ENCODE measurements at places on chromosomes 3 and 15. TPM values are rescaled to one million over a fixed set of nuclear protein-coding genes. Genes with fewer than 3 reads are reported as not detected.

DNA sequence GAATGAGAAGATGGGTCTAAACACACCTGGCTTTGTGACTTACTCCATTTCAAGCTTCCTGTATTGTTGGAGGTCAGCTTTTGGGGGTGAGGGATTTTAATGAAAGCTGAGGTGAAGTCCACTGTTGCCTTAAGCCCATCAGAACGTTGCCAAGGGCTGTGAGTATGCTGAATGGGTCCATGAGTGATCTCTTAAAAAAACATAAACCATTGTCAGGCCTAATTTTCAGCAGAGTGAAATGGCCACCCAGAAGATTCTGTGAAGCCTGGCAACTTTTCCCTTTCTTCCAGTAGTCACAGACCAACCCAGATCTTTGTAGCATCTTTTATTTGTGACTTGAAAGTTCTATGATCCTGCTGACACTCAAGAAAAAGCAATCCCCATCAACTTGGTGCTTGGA, 87.0 kb downstream of the SMAD3 start:
- DNase-seq, result no peak
- no peak overlapping the region for H3K4me3 ChIP-seq
- peaks cover 41% of the 10 kb centered on the region for H3K4me1 ChIP-seq
- H3K36me3 ChIP-seq, result peaks cover 6% of the 10 kb centered on the region
- no peaks in the 10 kb centered on the region for H3K27me3 ChIP-seq

DNA sequence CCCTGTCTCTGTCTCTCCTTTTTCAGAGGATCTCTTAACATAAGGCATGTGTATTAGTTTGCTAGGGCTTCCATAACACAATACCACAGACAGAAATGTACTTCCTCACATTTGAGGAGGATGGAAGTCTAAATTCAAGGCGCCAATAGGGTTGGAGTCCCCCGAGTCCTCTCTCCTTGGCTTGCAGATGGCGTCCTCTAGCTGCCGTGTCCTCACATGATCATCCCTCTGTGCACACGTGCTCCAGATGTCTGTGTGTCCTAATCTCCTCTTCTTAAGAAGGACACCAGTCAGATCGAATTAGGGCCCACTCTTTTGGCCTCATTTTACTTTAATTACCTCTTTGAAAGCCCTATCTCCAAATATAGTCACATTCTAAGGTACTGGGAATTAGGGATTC, 23.0 kb upstream of the BFSP2 start:
- H3K36me3 ChIP-seq, result no peaks in the 10 kb centered on the region
- H3K27me3 ChIP-seq, result no peaks in the 10 kb centered on the region
- H3K27ac ChIP-seq, result no peak overlapping the region

GRCh38 chr3:171417137-171417536, 43.1 kb downstream of the TNIK start:
- H3K36me3 ChIP-seq, result peaks cover 4% of the 10 kb centered on the region
- DNase-seq, result no peak
- no peak overlapping the region for H3K4me3 ChIP-seq
- no peaks in the 10 kb centered on the region for H3K27me3 ChIP-seq

GRCh38 chr15:25240461-25241021, 198.3 kb downstream of the UBE3A start:
- H3K4me1 ChIP-seq, result no peaks in the 10 kb centered on the region
- no peak for DNase-seq
- H3K27me3 ChIP-seq, result no peaks in the 10 kb centered on the region
- H3K4me3 ChIP-seq, result no peak overlapping the region
- no peaks in the 10 kb centered on the region for H3K36me3 ChIP-seq

GRCh38 chr3:94019659-94020058, 8.7 kb downstream of the STX19 start:
- no peak overlapping the region for H3K4me3 ChIP-seq
- peaks cover 5% of the 10 kb centered on the region for H3K36me3 ChIP-seq
- no peaks in the 10 kb centered on the region for H3K27me3 ChIP-seq
- H3K27ac ChIP-seq, result no peak overlapping the region
- no peaks in the 10 kb centered on the region for H3K4me1 ChIP-seq
- DNase-seq, result no peak

GRCh38 chr3:158452334-158452733, 118.7 kb upstream of the MLF1 start:
- H3K36me3 ChIP-seq, result no peaks in the 10 kb centered on the region
- H3K27ac ChIP-seq, result no peak overlapping the region
- H3K4me3 ChIP-seq, result no peak overlapping the region
- no peak for DNase-seq
- no peaks in the 10 kb centered on the region for H3K4me1 ChIP-seq

- H3K27me3 ChIP-seq, result peaks cover 3% of the 10 kb centered on the region
- DNase-seq, result no peak
- H3K27ac ChIP-seq, result peak overlapping the region; percentile 50
- H3K4me3 ChIP-seq, result no peak overlapping the region
- no peaks in the 10 kb centered on the region for H3K36me3 ChIP-seq
Measured at GRCh38 chr3:10338591-10339353, 17.9 kb upstream of the SEC13 start.

GRCh38 chr3:126498929-126499328, 18.6 kb downstream of the UROC1 start:
- no peaks in the 10 kb centered on the region for H3K27me3 ChIP-seq
- H3K4me3 ChIP-seq, result no peak overlapping the region
- no peaks in the 10 kb centered on the region for H3K36me3 ChIP-seq

DNA sequence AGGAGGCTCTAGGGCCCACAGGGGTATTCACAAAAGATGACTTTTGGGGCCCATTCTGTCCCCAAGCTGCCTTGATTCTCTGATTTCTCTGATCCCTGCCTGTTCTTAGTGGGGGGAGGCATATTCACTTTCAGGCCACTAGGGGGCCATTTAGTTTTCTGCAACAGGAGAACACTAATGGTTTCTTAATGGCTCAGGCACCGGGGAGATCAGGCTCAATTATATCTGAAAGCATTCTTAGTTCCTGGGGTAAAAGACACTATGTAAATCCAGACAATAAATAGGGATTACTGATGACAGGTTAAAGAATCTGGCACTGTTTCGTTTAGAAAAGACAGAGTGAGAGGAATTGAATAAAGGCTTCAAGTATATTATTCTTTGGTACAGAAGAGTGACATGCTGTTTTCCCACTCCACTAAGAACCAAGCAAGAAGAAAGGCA, 2.5 kb upstream of the INAFM2 start:
- no peak for DNase-seq
- peak overlapping the region; percentile 47 for H3K4me3 ChIP-seq
- H3K36me3 ChIP-seq, result no peaks in the 10 kb centered on the region

- H3K4me3 ChIP-seq, result no peak overlapping the region
- no peaks in the 10 kb centered on the region for H3K27me3 ChIP-seq
- H3K4me1 ChIP-seq, result no peaks in the 10 kb centered on the region
Measured at GRCh38 chr15:42314818-42315217, 41.6 kb upstream of the TMEM87A start.

DNA sequence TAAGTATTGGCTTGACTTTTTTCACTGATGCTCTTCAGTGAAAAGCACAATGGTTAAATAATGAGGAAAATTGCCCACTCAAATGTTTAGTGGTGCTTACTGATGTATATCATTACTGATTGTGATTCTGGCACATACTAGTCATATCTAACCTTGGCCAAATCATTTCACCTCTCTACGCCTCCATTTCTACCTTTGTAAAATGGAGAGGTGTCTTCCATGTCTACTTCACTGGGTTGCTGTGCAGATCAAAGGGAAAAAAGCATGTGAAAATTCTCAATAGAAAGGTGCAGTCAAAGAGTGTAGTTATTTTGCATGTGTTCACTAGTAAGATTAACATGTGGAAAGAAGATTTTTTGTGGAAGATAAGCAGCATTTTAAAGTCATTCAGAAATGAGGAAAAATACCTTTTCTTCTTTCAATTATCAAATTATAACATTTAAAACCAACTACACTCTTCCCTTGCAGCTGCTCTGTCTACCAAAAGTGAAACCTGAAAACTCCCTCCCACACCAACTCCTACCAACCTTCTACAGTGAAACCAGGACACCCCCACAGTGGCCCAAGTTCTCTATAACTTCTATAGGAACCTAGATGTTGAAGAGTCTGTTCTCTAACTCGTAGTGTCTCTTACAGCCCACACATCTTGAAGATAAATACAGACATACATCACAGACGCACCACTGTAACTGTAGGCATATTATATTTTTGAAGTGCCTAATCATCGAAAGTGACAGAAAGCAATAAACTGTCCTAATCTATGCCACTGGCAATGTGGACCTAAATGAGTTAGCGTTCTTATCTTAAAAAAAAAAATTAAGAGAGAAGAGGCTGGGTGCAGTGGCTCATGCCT, 1.4 kb downstream of the CD200R1 start:
- H3K4me3 ChIP-seq, result no peak overlapping the region
- no peaks in the 10 kb centered on the region for H3K4me1 ChIP-seq
- H3K27me3 ChIP-seq, result peaks cover 22% of the 10 kb centered on the region
- H3K36me3 ChIP-seq, result no peaks in the 10 kb centered on the region
- H3K27ac ChIP-seq, result no peak overlapping the region

DNA sequence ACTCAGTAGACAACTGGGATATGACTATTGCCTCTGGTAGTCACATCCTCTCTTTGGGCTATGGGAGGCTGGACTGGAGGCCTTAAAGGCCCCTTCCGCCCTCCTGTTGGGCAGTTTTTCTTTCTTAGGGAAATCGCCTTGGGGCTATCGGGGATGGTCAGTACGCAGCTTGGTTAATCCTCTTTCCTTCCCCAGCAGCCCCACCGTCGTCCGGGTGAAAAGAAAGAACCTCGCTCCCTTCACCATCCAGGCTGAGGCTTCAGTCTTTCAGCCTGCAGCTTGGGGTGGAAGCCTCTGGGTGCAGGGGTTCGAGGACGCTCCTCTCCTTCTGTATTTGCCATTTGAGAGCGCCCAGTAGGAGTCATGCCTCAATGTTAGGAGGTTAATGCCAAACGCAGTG, 641 bp upstream of the ST6GAL1 start:
- no peak overlapping the region for H3K27ac ChIP-seq
- peaks cover 31% of the 10 kb centered on the region for H3K27me3 ChIP-seq
- no peak for DNase-seq
- H3K4me1 ChIP-seq, result peaks cover 39% of the 10 kb centered on the region
- peak overlapping the region; percentile 98 for H3K4me3 ChIP-seq

DNA sequence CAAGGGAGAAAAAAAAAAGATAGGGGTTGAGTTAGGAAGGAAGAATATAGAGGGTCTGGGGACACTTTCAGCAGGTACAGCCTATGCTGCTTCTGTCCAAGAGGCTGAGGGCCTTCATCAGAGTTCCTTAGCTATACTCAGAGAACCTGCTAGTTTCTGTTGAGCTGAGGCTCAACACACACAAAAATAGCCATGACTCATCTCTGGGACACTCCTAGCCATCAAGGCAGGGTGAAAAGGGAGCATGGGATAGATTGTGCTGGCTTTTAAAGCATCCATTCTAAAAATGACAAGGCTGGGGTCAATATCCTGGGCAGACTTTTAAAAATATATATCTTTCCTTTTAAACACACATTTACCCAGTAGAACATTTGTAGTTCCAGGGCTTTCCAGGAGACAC, 2.8 kb upstream of the RTP2 start:
- no peaks in the 10 kb centered on the region for H3K36me3 ChIP-seq
- no peak for DNase-seq
- no peak overlapping the region for H3K4me3 ChIP-seq
- H3K27ac ChIP-seq, result peak overlapping the region; percentile 44
- no peaks in the 10 kb centered on the region for H3K4me1 ChIP-seq

- no peak overlapping the region for H3K4me3 ChIP-seq
- peaks cover 2% of the 10 kb centered on the region for H3K27me3 ChIP-seq
- no peak for DNase-seq
- H3K4me1 ChIP-seq, result peaks cover 4% of the 10 kb centered on the region
- H3K27ac ChIP-seq, result no peak overlapping the region
Measured at GRCh38 chr3:74693696-74694393, 79.4 kb upstream of the CNTN3 start.

GRCh38 chr3:53005854-53006513, 39.9 kb downstream of the SFMBT1 start:
- H3K27me3 ChIP-seq, result no peaks in the 10 kb centered on the region
- DNase-seq, result no peak
- no peaks in the 10 kb centered on the region for H3K36me3 ChIP-seq
- no peak overlapping the region for H3K27ac ChIP-seq

- H3K4me1 ChIP-seq, result peaks cover 41% of the 10 kb centered on the region
- peaks cover 6% of the 10 kb centered on the region for H3K36me3 ChIP-seq
- H3K27ac ChIP-seq, result no peak overlapping the region
- no peak for DNase-seq
- H3K4me3 ChIP-seq, result peak overlapping the region; percentile 91
- H3K27me3 ChIP-seq, result no peaks in the 10 kb centered on the region
Measured at GRCh38 chr3:52530918-52531826, 2.5 kb downstream of the NT5DC2 start.

DNA sequence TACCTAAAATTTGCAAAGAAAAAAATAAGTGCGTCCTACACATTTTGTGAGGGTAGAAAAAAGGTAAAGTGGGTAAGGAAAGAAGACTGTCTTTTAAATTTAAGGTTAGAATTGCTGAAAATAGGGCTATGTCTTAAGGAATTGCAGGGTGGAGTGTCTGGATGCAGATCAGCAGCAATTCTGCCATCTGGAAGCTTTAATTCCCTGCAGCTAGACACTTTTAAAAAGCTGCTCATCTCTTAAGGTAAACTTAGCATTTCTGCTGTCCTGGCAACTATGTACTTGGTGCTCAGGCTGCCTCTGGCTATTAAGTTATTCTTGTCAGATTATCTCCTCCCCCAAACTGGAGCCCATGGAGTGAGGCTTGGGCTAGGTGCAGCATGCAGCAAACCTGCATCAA, 420.2 kb downstream of the SI start:
- H3K36me3 ChIP-seq, result no peaks in the 10 kb centered on the region
- no peak overlapping the region for H3K4me3 ChIP-seq
- no peaks in the 10 kb centered on the region for H3K27me3 ChIP-seq
- no peak for DNase-seq

Gene PLAAT1
- 4.0 TPM for total RNA-seq

Gene CRYBG3
- total RNA-seq, result 7.3 TPM

Gene CD86
- total RNA-seq, result not detected

Gene GPR62
- total RNA-seq, result 0.18 TPM

Gene EPHB3
- 13.4 TPM for total RNA-seq

Gene DLL4
- total RNA-seq, result 2.0 TPM

Gene PODXL2
- total RNA-seq, result 70.8 TPM

Gene LRTM1
- total RNA-seq, result not detected

All from neural crest cell (in vitro differentiated cells).